Stimulated activated CD4-positive, alpha-beta T cell treated with anti-CD3 and anti-CD28 coated beads, Interleukin-2, amount 100 ng/mL, for 24 hours (primary cell): ENCODE measurements at places on chromosomes 5 and 9.
A peak's percentile ranks its signal among the peaks of the same experiment; 100 is the strongest.

- DNase-seq: no peak
Observed at GRCh38 chr5:89303033-89303480, 420.1 kb upstream of the MEF2C start.

- no peak for DNase-seq
Observed at GRCh38 chr5:180599981-180600553, 8.8 kb upstream of the SCGB3A1 start.

GRCh38 chr9:17744786-17745185 lies 165.9 kb downstream of the SH3GL2 start:
- no peak for DNase-seq

GRCh38 chr9:133653638-133654037 lies 17.5 kb downstream of the DBH start:
- no peak for DNase-seq

GRCh38 chr5:60584304-60584703 lies 115.7 kb downstream of the DEPDC1B start:
- no peak for DNase-seq

- DNase-seq: no peak
Observed at GRCh38 chr9:12817702-12818101, 42.9 kb downstream of the LURAP1L start.

- DNase-seq: no peak
Observed at GRCh38 chr5:123721675-123722276, 209.8 kb downstream of the CSNK1G3 start.

GRCh38 chr9:5593904-5594303 lies 35.0 kb upstream of the RIC1 start:
- no peak for DNase-seq

DNA sequence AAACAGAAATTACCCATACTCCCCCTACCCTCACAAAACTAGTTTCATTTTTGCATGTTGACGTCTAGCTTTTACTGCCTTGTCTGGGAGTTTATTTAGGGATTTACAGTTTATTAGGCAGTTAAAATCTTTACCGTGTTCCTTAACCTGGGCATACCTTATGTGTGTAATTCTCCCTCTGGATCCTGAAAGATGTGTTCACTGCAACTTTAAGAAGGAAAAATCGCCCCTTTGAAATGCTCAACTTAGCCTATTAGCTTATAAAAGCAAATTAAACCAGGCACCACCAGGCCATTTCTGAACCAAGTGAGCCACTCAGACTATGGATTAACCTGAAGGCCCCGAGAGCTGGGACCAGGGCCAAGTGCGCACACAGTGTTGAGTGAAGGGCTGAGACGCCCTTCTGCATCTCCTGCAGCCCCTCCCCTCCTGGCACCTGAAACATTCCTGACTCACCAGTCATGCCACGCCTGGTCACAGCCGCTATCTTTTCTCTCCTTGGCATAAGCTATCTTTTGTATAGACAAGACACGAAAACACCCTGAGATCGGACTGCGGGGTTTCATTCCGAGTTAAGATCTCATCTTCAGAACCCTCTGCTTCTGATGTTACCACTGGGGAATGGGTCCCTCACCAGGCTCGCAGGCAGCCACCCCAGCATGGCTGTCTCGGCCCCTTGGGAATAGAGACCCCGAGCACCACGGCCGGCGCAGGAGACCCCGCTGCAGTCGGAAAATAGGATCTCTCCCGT lies 111.9 kb downstream of the ROR2 start:
- no peak for DNase-seq

GRCh38 chr5:176441921-176442323 lies 6.3 kb upstream of the FAF2 start:
- DNase-seq: no peak

DNA sequence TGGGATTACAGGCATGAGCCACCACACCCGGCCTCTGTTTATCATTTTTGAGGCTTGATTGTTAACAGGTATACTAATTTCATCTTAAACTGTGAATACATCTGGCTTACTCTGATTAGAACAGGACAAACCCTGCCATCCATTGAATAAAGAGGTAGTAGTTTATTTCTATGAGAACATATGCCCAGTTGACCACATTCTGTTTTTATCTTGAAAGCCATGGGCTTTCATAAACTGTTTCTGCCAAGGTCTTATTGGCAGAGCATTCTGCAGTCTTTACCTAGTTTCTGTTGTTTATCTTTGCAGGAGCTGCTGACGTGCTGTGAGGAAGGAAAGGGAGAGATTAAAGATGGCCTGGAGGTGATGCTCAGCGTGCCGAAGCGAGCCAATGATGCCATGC lies 184.9 kb upstream of the OTULINL start:
- DNase-seq: no peak

- DNase-seq: no peak
Observed at GRCh38 chr9:13665418-13666066, 386.1 kb upstream of the MPDZ start.

- no peak for DNase-seq
Observed at GRCh38 chr5:22088517-22088916, 764.6 kb downstream of the CDH12 start.

DNA sequence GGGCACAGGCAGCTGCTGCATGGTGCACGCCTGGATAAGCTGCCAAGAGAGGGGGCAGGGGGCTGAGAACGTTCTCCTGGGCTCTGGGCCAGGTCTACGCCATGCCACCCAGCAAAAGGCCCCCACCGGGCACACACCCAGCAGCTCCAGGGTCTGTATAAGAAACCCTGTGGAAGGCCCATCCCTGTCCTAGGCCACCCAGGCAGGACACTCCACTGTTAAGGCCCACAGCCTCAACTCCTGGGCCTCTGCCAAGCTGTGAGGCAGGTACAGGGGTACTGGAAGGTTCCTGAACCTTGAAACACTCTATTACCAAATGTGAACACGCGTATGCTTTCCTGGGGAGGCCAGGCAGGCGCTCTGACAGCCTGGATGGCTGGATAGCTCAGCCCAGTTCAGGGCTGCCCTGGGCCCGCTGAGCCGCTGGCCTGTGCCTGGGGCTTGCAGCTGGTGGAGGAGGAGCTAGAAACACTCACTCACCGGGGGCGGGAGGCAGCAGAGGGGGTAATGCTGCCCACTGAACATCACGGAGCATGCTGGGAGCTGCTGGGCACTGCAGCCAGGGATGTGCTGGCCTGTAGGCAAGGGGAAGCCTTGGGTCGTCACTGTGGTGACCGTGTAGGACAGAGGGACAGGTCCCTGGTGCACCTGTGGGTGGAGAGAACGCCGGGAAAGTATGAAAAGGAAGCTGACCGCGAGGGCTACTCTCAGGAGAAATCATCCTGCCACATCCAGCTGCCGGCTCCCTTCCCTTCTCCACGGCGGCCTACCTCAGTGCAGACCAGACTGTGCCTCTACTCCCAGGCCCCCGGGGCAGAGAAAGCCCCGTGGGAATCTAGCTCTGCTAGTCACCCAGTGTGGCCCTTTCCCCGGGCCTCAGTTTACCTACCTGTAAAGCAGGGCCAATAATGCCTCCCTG lies 6.0 kb downstream of the RNF44 start:
- no peak for DNase-seq

- DNase-seq: no peak
Observed at GRCh38 chr9:108283696-108284095, 572.1 kb downstream of the ACTL7B start.

- DNase-seq: no peak
Observed at GRCh38 chr9:130411566-130411915, 33.2 kb upstream of the ASS1 start.

DNA sequence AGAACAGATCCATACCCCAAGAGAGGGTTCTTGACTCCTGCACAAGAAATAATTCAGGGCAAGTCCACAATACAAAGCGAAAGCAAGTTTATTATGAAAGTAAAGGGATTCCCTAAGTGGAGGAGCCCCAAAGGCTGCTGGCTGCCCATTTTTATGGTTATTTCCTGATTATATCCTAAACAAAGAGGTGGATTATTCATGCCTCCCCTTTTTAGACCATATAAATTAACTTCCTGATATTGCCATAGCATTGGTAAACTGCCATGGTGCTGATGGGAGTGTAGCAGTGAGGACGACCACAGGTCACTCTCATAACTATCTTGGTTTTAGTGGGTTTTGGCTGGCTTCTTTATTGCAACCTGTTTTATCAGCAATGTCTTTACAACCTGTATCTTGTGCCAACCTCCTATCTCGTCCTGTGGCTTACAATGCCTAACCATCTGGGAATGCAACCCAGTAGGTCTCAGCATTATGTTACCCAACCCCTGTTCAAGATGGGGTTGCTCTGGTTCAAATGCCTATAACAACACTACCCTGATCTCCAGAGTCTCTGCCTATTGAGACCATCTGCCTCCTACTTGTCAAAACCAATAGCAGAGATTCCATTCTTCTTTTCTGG lies 154.4 kb upstream of the GRAMD2B start:
- DNase-seq: no peak

DNA sequence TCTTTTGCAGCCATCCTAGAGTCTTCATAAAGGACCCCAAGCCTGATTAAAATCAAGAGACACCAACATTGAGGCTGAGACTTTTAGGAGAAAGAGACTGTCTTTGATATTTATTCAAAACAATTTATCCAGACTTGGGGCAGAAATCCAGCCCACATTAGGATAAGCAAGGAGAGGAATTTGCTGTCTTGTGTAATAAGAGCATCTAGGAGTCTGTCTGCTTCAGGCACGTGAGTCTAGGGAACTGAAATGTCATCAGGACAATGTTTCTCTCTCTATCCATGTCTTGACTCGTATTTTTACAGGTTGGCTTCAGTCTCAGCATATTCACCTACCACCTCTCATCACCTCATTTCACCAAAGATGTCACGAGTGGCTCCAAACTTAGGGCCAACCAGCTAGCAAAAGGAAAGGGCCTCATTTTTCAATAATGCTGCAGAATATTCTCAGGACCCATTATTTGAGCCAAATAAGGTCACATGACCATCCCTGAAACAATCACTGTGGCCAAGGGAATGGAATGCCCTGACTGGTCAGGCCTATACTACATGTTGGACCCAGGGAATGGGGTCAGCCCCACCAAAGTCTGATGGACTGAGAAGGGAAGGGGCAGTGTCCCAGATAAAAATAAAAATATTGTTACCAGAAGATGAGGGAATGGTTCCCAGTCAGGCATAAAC lies 70.3 kb upstream of the SAP30L start:
- no peak for DNase-seq

- no peak for DNase-seq
Observed at GRCh38 chr9:91750343-91750742, 199.7 kb downstream of the ROR2 start.

GRCh38 chr9:2059274-2059929 lies 44.3 kb downstream of the SMARCA2 start:
- no peak for DNase-seq

- peak; percentile 6 for DNase-seq
Observed at GRCh38 chr9:3331801-3332200, 194.0 kb downstream of the RFX3 start.

GRCh38 chr9:15499139-15499538 lies 11.6 kb downstream of the PSIP1 start:
- DNase-seq: no peak

DNA sequence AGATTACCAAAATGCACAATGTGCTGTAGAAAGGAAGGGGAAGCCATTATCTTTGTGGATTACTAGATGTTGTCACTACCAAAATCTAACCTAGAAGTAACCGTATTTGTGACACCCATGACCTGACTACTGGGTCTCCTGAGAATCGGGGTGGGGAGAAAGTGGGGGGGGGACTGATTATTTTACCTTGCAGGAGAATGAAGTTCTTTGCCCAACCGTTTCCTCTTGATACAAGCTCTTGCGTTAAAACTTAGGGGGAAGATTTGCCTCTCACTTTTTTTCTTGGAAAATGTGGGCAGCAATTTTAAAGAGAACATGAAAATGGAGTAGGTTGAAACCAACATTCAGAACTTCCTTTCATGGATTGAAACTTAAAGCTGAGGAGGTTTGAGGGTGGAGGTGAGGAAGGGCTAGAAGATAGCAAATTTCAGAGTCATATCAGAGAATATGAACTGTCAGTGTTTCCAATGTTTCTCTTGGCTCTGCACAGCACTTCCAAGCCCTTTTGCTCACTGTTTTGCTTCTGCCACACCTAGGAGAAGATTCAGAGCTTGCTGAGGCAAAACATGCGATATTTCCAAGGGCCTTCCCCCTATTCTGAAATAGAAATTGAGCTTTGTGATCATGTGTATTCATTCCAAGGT lies 280.8 kb downstream of the AOPEP start:
- DNase-seq: no peak

DNA sequence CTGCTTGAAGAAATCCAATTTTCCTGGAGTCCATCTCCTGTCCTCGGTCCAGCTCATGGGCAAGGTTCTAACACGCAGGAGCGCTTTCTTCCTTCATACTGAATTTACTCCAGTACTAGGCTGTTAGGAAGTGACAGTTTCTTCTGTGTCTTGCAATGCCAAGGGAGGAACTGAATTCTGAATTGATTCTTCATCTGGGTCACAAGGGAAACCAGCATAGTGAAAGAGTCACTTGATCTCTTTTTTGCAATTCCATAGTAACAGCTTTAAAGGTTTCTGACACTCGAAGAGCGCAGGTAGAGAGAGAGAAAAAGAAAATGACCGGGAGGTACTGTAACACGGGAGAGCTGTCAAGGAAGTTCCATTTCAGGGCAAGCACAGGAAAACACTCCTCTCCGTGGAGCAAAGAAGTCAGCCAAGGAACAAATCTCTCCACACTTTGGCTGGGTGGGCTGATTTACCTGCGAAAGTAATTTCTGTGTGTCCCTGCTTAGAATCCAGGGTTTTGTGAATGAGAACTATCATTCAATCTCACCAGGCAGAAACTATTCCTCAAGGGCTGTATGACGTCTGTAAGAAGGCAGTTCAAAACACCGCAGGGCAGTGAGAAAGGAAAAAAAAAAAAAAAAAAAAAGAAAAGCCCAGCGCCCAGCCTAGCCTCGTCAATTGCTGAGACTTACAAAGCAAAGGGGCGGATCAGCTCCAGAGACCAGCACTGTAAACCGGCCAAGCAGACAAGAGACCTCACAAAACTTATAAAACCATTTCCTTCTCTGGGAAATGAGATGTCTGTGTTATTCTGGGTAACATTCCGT lies 617.8 kb downstream of the PDE4D start:
- DNase-seq: no peak

- peak; percentile 33 for DNase-seq
Observed at GRCh38 chr5:68344447-68345111, 129.0 kb downstream of the PIK3R1 start.
